ENCODE measurements at places on chromosomes 2 and 18.

- DNase-seq = peak; percentile 17
These were observed at the start of gene ACADL for GRCh38 chr2:210224941-210225672. TSS of gene ACADL (minus strand) at chr2:210225447. CDS start at chr2:210225263, 184 bp downstream.

DNA sequence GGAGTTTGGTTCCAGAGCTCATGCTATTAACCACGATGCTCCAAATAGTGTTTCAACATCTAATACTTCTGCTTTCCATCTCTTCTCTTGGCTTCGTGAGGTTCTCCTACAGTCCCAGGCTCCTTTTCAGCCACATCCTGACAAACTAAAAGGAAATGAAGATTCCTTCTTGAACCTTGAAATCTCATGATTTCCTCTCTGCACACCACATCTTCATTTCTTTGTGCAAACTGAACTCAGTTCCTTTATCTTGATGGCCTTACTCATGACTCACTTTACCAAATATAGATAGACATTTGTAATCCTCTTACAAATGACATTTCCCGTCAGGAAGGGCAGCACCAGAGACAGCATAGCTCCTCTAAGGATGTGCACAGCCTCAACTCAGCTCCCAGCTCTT lies 50.0 kb upstream of the ITGA4 start:
- DNase-seq = no peak

DNA sequence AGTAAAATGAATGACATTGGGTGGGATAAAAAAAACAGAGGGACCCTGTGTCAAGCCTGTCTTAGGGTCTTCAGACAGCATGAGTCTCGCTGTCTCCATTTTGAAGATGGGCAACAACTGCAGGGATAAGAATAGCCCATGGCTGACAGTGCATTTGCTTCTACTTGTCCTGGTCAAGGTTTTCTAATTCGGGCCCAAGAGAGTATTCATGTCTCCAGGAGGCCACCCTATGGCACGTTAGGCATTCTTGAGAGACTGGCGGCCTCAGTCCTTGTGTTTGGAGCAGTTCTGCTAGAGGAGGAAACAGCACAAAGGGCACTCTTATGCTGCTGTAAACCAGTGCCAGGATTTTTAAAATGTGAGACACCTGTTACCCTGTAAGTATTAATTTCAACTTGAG lies 9.5 kb upstream of the MYL1 start:
- no peak for DNase-seq

- DNase-seq = peak; percentile 46
These were observed 5.4 kb upstream of the TDRD15 start for GRCh38 chr2:21118302-21118920.

DNA sequence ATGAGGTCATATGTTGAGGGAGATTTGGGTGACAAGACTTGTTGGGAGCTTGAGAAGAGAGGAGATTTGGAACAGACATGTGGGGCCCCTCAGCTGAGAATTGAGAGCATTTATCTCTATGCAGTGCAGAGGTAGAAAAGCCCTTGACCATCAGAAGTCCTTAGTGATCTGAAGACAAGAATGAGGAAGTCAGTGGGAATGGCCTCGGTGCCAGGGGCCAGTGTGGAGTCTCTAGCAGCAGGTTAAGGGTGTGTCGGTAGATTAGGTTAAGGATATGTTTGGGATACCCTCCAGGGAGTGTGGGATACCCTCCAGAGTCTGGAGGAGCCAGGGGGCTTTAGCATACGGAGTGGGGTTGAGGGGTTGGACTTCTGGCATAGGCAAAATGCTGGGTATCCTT lies 41.6 kb downstream of the FBXO48 start:
- DNase-seq = no peak

GRCh38 chr2:101307950-101308431 lies 510 bp downstream of the RNF149 start:
- no peak for DNase-seq

GRCh38 chr2:71781695-71782228 lies 328.4 kb downstream of the DYSF start:
- DNase-seq = no peak

GRCh38 chr2:2547911-2548310 lies 216.8 kb upstream of the MYT1L start:
- DNase-seq = no peak

DNA sequence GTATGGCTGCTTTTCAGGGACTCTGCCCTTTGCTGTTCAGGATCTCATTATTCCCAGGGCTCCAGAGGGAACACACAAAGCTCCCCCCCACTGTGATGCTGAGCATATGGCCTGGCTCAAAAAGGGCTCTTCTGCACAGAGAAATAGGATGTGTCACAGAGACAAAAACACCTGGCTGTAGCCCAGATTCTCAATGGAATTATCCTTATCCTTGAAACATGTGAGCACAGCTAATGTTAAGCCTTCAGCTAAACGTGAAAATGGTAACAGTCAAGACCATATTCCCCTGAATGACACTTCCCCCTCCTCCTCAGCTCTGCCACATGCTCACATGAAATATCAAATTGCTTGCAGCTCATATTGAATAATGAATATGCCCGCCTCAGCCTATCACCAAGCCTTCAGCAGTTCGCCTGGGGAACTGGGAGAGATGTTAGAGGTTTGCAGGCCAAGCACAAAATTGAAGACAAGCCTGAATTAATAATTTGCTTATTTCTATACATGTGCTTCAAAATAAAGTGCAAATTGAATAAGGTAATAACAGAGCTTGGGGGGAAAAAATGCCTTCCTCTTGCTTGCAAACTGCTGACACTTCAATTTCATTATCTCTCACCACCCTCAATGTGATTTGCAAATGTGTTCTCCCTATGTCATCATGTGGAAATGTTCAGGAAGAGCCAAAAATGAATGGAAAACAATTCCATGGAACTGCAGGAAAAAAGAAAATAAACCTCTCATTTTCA lies 181.0 kb upstream of the HNRNPA3 start:
- DNase-seq = no peak

DNA sequence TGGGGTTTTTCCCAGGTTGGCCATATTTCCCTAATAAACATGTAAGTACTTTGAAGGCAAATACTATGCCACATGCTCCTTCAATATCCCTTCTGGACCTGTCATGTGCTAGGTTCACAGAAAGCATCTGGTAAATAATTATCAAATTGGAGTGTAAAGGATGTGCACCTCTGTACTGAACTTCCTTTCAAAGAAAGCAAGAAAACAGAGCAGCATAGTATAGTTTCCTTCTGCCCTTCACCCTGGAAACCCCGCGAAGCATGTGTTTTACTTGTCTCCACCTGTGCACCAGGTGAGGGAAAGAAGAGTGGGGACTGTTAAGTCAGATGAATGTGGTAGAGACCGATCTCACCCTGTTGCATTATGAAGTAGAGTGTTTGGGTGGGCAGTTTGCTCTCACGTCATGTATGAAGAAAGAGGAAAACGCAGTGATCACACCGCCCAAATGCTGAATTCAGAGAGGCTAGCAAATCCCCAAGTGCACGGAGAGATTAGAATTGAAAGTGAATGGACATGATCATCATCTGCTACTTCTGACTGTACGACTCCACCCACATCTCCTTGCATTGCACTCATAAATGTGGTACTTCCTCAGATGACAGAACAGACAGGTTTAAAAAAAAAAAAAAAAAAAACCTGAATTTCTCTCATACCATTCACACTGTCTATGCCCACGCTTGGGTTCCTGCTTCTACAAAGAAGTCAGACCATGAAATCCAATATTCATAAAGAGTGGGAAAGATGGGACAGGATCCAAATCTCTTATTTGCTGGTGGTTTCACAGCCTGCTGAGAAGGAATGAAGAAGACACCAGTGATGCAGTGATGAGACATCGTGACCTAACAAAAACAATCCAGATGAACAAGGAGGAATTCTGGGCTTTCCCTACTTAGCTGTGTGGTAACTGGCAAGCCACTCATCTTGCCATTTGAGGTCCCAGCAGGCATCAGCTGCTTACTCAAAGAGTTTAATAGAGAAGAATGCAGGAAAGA lies 448.6 kb downstream of the BCL11A start:
- DNase-seq = no peak

DNA sequence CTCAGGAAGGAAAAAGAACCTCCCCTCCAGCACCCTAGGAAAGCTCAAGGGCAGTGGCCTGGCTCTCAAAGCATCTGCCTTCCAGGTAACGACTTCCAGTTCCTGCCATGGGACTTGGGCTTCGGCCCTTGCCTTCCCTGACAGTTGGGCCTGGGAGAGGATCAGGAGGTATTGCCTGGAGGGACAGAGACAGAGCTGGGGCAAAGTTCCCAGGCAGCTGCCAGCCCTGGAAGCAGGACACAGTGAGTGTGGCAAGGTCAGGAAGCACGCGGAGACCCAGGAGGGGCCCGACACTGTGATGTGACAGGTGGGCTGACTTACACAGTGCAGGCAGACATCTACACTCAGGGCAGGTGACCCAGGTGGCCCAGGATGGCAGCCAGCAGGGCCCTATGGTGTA lies 87.5 kb upstream of the BOD1L2 start:
- DNase-seq = no peak

- no peak for DNase-seq
These were observed 82.0 kb downstream of the RRM2 start for GRCh38 chr2:10204326-10205161.

DNA sequence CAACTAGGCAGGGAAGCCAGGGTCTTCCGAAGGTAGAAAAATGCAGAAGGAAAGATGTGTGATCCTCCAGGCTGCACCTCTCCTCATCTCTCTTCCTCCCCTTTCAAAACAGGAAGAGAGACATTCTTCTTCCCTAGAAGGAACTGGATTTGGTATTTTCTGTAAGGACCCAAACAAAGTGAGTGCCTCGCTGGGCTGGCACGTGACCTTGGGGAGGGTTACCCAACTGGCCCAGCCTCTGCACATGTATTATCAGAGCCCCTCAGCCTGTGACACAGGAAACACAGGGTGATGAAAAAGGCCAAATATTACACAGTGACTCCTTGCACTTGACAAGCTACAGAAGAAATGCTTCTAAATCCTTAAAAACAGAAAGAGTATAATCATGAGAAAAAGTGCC lies 2.3 kb downstream of the HJURP start:
- DNase-seq = no peak

DNA sequence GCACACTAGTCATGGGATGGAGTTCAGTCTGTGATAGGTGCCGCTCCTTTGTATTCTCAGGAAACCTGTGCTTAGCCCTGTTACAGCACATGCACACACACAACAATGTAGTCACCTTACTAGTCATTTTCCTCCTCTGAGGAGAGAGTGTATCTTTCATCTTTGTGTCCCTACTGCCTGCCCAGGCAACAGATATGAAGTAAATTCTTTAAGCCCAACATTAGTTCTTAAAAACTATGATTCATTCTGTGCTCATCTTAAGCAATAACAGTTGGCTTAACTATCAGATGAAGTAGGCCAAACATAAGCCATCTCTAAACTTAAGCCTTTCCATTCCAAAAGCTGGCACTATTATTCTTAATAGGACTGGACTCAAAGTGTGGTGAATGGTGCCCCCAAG lies 186.5 kb downstream of the LNPK start:
- no peak for DNase-seq

- DNase-seq = no peak
These were observed 18.4 kb upstream of the MTERF4 start for GRCh38 chr2:241120440-241120839.

- peak; percentile 8 for DNase-seq
These were observed 69.3 kb upstream of the HPCAL1 start for GRCh38 chr2:10233131-10234012.

- no peak for DNase-seq
These were observed 472.0 kb upstream of the ETAA1 start for GRCh38 chr2:66925128-66925527.

DNA sequence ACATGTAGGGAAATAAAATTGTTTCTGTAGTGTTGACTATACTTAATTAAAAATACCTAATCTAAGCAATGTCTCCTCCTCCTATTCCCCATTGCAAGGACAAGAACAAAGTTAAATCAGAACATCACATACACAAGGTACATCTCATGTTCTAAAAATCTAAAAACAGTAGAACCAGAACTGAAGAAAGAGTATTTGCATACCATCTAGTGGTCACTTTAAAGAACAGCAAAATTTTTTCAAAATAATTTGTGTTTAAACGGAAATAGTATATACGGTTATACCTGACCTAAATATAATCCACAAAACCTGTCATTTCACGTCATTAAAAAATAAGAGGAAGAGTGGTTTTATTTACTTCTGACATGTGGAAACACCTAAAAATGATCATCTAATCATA lies 294.3 kb upstream of the KCNH7 start:
- no peak for DNase-seq

GRCh38 chr2:234495251-234496054 lies 1.4 kb downstream of the ARL4C start:
- no peak for DNase-seq

- DNase-seq = no peak
These were observed 2.4 kb upstream of the SMAD7 start for GRCh38 chr18:48953104-48953706.

DNA sequence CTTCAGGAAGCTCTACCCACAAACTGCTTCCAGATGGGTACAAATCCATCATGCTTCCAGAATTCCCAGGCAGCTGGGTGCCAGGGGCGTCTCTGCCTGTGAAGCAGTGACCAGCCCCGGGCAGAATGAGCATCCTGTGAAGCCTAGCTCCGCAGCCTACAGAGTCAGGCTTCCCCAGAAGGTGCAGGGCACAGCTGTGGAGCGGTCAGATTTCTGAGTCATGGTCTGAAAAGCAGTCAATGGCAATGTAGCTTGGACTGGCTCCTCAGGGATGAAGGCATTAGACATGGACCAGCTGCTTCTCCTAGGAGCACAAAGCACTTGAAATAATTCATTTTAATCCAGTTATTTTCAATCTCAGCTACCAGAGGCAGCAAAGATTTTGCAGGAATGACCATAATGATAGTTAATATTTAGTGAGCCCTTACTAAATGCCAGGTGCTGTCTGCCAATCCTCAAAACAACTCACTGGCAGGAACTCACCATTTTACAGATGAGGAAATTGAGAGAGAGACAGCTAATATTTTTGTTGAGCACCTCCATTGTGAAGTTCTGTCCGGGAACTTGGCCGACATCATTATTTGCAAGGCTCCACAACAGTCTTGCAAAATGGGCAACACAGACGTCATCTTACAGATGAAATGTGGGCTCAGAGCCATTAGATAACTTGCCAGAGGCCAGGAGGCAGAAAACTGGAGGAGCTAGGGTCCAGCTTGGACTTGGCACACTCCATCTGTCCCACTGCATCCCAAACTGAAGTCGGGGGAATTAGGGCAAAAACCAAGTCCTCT lies 31.7 kb downstream of the ACMSD start:
- no peak for DNase-seq

DNA sequence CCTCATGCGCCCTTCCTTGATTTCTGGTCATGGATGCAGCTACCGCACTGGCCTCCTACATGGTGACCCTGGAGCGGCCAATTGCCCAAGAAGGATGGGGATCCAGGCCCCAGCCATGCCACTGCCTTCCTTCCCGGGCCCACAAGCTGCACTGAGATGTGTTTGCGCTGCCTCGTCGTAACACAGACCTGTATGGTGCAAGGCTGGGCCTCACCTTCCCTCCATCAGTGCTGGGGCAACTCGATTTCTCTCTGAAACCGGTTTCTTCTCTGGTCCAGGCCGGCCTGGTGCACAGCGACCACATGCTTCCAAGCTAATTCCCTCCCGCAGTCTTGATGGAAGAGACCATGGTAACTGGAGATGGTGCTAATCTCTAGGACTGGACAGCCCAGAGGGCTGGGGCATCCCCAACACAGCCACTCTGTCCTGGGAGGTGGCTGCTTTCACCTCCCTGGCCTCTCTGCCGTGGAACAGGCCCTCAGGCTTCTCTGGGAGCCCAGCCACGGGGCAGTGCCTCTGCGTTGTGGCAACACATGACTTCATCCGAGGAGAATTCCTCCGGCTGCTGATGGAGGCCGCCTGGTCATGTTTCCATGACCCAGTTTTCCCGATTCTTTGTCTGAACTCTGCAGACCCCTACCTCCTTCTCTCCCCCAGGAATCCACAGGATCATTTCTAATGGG lies 184.2 kb downstream of the GLI2 start:
- DNase-seq = no peak

- no peak for DNase-seq
These were observed 26.6 kb upstream of the NOSTRIN start for GRCh38 chr2:168775837-168776236.

Measured in posterior cingulate gyrus (tissue), 11 donors.